Kidney glomerular epithelial cell (primary cell): ENCODE measurements at places on chromosomes 2 and 18.
A peak's percentile ranks its signal among the peaks of the same experiment; 100 is the strongest.

DNA sequence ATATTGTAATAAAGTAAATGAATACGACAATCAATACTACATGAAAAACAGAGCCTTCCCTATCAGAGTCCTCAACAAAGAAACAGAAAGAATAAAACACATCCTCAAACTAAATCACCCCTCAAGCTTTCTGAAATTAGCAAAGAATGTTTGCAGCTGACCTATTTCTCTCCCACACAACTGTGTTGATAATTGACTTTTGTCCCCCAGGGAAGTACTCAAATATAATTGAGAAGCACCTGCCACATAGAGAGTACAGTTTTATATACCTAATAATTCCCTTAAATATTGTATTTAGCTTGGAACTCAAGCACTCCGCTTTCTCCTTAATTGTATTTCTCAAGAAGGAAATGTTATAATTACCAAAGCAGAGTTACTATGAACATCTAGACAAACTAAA lies 12.6 kb downstream of the CACNB4 start:
- no peak for DNase-seq

GRCh38 chr2:204673877-204674276 lies 128.6 kb downstream of the PARD3B start:
- peak; percentile 61 for DNase-seq

- DNase-seq, result no peak
Measured at GRCh38 chr2:153871231-153872221, at the start of gene GALNT13. Gene GALNT13, plus strand, starts transcription at chr2:153871922.

DNA sequence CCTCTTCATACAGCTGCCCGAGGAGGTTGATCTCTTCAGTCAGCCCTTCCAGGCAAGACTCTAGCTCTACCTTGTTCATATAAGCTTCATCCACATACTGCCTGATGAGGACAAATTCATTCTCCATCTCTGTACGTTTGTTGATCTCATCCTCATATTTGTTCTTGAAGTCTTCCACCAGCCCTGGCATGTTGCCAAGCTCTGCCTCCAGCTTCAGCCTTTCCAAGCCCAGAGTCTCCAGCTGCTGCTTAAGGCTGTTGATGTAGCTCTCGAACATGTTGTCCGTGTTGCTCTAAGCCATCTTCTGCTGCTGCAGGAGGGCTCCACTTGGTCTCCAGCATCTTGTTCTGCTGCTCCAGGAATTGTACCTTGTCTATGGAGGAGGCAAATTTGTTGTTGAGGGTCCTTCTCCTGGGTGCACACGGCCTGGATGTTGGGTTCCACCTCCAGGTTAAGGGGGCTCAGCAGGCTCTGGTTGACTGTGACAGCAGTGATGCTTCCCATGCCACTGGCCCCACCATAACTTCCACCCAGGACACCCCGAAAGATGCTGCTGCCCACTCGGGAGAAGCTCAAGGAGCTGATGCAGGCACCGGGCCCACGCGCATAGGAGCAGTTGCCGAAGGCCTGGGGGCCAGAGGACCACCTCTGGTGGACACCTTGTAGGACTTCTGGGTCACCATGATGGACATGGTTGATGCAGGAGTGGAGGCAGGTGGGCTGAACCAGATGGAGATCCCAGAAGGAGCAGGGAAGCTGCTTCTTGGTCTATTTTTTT lies 30.3 kb downstream of the ICA1L start:
- no peak for DNase-seq

GRCh38 chr2:115904516-115904915 lies 1462.1 kb downstream of the DPP10 start:
- DNase-seq, result no peak

DNA sequence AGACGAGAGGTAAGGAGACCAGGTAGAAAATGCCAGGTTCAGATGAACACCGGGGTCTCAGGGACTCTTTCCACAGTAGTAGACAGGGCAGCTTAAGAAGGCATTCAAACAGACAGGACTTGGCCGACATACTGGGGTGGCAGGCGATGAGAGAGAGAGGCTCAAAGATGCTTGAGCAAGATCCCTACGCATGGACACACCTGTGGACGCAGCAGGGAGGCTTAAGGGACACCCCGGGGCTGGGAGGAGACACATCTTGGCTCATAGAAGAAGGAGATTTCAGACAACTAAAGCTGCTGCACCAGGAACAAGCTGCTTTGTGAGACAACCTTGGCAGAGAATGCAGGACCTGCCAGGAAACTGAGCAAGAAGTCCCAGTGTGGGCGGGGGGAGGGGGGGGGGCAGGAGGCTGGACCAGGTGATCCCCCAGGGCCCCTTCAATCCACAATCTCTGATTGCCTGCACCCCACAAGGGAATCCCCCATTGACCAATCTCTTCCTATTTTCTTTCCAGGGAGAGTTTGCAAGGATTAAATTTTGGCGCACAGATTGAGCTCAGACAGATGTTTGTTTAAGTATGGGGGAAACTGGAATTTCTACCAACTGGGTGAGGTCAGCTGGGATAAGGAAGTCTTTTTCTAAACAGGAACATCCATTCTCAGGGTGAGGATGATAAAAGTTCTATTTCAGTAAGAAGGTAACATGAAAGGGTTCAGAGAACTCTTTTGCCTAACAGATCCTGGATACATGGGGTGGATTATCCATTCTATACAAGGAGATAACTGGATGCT lies 400.7 kb downstream of the NBAS start:
- no peak for DNase-seq
